ENCODE measurements at places on chromosomes 5 and 9.

- no peak for DNase-seq
Observed at GRCh38 chr9:87834357-87834756, 48.3 kb upstream of the SPATA31E1 start.

- no peak for DNase-seq
Observed at GRCh38 chr9:114430457-114430856, 42.7 kb upstream of the AKNA start.

DNA sequence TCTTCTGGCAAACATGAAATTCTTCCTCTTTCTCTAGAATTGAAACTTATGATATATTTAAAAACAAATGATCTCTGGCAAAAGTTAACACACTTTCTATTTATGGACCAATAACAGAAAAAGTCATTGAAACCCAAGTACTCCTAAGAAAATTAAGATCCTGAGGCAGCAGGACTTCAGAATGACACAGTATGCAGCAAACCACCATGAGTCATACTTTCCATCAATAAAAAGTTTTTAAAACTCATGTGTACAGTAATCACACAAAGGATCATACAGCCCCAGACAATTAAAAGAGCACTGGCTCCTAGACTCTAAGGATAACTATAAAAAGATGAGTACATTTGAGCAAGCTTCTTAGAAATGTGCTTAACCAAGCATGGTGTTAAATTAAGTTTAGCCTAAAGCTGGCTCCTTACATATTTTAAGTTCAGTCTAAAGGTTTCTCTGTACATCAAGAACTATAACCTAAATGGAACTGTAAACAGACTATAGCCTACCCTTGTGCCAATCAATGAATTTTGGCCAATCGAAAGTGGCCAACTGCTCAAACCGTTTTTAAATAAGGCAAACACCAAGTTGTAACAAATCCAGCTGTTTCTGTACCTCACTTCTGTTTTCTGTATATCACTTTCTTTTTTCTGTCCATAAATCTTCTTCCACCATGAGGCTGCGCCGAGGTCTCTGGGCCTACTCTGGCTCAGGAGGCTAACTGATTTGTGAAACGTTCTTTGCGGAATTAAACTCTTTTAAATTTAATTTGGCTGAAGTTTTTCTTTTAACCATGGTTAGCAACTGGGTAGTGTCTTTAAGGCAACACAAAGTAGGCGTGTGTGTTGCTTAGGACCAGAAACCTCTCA, 232.1 kb upstream of the PIK3R1 start:
- DNase-seq: no peak

GRCh38 chr9:77759391-77759790, 111.3 kb upstream of the GNA14 start:
- DNase-seq: no peak

GRCh38 chr5:57736716-57737115, 254.1 kb upstream of the ACTBL2 start:
- no peak for DNase-seq

DNA sequence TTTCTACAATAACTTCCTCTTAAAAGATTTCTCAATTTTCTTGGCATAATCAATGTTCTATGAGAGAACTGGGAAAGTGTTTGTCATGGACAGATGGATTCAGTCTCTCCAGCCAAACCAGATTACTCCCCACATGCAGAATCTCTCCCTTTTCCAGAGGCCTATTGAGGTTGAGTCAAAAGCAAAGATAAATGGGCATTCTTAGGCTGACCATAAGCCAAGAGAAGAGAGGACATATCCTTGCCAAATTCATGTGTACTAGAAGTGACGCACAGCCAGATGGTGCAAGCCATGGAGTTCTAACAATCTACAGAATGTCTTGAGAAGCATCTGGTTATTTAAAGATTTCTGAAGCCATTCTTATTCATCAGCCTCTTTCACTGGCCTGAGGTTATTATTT, 2115.0 kb downstream of the MAT2B start:
- DNase-seq: no peak

DNA sequence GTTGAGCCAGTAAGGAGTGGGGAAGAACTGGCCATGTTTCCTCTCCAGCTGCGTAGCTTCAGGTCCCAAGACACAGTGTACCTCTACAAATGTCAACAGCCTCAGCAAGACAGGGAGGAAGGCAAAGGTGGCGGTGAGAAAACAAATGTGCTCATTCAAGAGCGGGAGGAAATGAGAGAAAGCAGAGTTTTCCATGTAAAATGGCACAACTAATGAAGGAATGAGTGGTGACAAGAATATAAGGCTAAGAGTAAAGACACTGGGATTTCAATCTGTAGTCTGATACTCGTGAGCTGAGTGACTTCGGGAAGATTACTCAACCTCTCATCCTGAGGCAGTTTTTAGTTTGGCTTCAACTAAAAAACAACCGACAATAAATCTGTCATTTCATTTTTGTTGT, 67.6 kb downstream of the DPYSL3 start:
- DNase-seq: no peak

DNA sequence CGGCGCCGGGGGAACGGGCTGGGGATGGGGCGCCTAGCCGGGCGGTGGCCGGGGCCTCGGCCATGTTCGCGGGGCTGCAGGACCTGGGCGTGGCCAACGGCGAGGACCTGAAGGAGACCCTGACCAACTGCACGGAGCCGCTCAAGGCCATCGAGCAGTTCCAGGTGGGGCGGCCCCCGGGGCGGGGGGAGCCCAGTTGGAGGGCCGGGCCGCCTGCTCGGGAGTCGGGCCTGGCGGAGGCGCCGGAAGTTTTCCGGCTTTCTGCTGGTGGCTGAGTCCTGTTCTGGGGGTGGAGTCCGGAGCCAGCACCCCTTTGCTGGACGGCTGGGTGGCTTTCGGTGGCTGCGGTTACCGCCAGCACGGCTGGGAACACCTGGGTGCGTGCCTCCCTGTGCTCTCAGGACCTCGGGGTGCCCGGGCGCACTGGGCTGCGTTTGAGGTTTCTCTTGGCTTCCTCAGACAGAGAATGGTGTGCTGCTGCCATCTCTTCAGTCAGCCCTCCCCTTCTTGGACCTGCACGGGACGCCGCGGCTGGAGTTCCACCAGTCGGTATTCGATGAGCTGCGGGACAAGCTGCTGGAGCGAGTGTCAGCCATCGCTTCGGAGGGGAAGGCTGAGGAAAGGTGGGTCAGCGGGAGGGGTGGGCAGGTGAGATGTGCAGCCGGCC, 454 bp downstream of the NELFB start:
- peak; percentile 29 for DNase-seq

DNA sequence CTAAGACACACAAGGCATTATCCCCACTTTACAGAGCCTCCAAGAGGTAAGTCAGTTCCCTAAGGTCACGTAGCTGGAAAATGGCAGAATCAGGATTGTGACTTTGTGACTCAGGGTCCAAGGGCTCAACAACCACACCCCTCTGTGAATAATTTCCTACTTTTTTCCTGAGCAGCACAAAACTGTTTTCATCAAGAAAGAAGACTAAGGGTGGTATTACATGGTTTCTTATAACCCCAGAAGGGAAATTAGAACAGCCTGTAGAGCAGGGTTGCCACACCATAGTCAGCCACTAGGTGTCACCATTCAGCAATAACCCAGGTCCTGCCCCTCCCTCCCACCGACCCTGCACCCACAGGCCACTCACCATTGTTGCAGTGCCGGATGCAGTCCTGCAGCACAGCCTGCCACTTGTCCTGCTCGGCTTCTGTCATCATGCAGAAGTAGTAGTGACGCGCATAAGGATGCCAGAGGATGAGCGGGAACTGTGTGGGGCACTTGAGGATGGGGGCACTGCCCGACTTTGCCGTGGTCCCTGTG, 72.1 kb downstream of the LRSAM1 start:
- no peak for DNase-seq

- DNase-seq: no peak
Observed at GRCh38 chr5:163529698-163530097, 24.3 kb downstream of the MAT2B start.

GRCh38 chr5:158392753-158393152, 533.8 kb upstream of the CLINT1 start:
- DNase-seq: no peak

DNA sequence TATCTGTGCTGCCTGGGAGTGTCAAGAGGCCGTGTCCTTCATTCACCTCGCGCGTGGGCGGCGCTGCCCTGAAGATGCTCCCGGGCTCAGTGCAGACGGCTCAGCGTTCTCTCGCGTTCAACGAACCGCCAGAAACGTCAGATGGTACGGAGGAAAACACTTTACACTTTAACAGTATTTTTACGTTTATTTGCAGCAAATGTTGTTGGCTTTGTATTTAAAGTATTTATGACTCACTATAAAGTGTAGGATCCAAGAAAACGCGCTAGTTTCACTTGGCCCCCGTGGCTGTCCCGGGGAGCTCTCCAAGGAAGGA, 544 bp upstream of the ERCC6L2 start:
- DNase-seq: peak; percentile 49

DNA sequence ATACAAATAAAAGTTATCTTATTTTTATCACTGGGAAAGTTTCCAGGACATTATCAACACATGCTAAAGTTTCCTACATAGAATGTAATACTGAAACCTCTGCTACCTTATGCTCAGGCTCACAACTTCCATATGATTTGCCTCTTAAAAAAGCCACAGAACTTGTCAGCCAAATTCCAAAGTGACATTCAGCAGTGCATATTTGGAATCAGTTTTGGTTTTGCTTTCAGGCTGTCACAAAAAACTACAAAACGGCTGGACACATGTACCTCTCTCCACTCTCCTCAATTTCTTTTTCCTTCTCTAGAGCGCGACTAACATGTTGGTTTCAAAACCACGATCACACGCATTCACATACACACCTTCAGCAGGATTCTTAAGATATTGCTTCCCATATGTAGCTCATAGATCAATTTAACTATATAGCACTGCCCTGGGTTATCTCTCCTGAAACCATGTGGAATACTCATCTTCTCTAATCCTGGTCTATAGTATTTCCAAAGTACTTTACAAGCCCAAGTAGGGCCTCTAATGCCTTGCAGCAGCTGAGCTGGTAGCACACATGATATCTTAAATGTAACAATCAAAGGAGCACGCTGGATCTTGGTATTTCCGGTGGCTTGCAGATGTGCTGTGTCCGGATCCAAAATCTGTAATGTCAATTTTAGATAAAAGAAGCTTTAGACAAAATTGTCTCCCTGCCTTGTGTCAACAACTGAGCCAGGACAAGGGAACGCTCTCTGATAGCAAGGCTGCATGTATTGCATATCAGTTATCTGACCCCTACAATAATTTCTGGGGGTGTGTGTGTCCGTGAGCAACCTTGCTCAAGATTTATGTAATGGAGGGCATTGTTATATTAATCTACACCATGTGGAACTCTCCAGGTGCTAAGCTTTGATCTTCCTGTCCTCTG, 203.2 kb downstream of the DMRT2 start:
- DNase-seq: no peak

DNA sequence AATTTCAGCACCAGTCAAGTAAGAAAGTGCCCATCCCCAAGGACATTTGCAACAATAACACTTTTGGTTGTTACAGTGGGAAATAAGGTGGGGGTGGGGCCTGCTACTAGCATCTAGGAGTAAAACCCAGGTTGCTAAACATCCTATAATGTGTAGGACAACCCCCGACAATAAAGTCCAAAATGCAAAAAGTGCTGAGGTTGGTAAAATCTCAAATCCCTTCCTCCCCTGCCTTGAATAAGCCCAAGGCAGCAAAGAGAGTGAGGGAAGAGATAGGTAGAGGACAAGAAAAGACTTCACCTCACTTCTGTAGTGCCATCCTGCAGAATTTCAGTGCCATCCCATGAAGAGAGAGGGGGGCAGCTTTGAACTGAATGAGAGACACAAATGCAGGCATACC, 117.5 kb upstream of the NIPBL start:
- no peak for DNase-seq

- DNase-seq: no peak
Observed at GRCh38 chr9:94445863-94446262, 109.0 kb upstream of the PCAT7 start.

GRCh38 chr5:5188376-5189050, 48.4 kb downstream of the ADAMTS16 start:
- no peak for DNase-seq

GRCh38 chr9:19331877-19332276, 48.2 kb downstream of the RPS6 start:
- no peak for DNase-seq

GRCh38 chr5:68953875-68954617, 139.8 kb upstream of the SLC30A5 start:
- DNase-seq: no peak

- no peak for DNase-seq
Observed at GRCh38 chr9:7802666-7803065, 3.1 kb upstream of the DMAC1 start.

DNA sequence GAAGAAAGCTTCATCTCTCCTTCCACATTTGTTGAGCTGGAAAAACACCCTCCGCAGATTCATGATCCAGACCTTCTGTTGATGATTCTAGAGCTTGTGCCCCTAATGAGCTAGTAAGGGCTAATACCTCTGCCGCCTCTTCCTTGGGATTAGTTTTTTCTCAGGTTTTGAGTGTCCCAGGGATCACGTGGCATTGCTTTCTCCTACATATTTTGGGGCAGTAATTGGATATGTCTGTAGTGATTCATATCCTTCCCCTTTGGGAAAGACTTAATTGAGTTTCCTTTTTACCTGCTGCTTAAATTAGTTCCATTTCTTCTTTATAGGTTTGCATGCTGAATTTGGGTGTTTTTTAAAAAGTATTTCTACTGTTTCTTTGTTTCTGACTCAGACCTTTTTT, 143.9 kb downstream of the GOLPH3 start:
- no peak for DNase-seq

GRCh38 chr9:94030318-94031179, 53.7 kb upstream of the PTPDC1 start:
- DNase-seq: peak; percentile 73

- no peak for DNase-seq
Observed at GRCh38 chr5:7040111-7040510, 326.9 kb downstream of the TENT4A start.

- DNase-seq: no peak
Observed at GRCh38 chr5:100693481-100693880, 158.3 kb downstream of the FAM174A start.

- no peak for DNase-seq
Observed at GRCh38 chr5:78776637-78777036, 128.1 kb upstream of the LHFPL2 start.

DNA sequence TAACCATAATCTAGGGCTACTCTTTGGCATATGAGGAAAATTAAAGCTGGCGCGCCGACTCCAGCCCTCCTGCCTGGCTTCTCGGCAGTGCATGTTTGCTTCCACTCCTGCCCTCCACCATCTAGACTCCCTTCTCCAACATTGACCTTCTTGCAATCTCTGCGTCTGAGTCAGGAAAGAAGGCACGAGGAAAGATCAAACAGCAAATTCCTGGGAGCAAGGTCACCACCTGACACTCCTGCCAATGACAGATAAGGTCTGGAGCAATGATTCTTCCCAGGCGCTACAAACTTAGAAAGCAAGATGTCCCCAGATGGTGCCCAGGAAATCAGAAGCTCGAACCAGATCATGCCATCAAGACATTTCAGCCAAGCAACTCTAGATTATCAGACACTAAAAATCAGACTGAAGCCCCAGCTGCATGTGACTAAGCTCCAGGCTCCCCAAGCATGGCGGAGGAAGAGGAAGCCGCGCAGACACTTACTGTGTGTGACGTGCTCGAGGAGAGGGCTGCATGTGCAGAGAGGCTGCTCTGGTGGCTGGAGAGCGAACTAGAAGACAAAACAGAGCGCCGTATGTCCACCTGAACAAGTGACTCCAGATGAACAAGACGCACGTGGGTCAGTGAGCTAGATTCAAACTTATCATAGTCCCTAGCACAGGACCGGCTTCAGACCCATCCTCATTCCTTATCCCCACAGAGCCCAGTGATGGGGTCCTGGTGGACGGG, 115.3 kb downstream of the UBE2R2 start:
- DNase-seq: no peak

- no peak for DNase-seq
Observed at GRCh38 chr5:68533571-68534084, 318.1 kb downstream of the PIK3R1 start.
